Activated CD4-positive, alpha-beta memory T cell treated with anti-CD3 and anti-CD28 coated beads, Interleukin-2, amount 10 ng/mL, durations not matched to agents 7 days and 5 days (primary cell): ENCODE measurements at places on chromosomes 12 and 14.
A peak's percentile ranks its signal among the peaks of the same experiment; 100 is the strongest.

GRCh38 chr12:6604259-6605029 is 2.7 kb downstream of the CHD4 start:
- no peaks in the 10 kb centered on the region for H3K27me3 ChIP-seq
- H3K4me1 ChIP-seq: peaks cover 43% of the 10 kb centered on the region
- H3K4me3 ChIP-seq: no peak overlapping the region
- peaks cover 62% of the 10 kb centered on the region for H3K36me3 ChIP-seq
- DNase-seq: no peak

- DNase-seq: no peak
- H3K27ac ChIP-seq: no peak overlapping the region
- H3K4me1 ChIP-seq: no peaks in the 10 kb centered on the region
- H3K27me3 ChIP-seq: no peaks in the 10 kb centered on the region
- H3K36me3 ChIP-seq: no peaks in the 10 kb centered on the region
Measured at GRCh38 chr12:91179966-91180561, 2.6 kb downstream of the DCN start.

DNA sequence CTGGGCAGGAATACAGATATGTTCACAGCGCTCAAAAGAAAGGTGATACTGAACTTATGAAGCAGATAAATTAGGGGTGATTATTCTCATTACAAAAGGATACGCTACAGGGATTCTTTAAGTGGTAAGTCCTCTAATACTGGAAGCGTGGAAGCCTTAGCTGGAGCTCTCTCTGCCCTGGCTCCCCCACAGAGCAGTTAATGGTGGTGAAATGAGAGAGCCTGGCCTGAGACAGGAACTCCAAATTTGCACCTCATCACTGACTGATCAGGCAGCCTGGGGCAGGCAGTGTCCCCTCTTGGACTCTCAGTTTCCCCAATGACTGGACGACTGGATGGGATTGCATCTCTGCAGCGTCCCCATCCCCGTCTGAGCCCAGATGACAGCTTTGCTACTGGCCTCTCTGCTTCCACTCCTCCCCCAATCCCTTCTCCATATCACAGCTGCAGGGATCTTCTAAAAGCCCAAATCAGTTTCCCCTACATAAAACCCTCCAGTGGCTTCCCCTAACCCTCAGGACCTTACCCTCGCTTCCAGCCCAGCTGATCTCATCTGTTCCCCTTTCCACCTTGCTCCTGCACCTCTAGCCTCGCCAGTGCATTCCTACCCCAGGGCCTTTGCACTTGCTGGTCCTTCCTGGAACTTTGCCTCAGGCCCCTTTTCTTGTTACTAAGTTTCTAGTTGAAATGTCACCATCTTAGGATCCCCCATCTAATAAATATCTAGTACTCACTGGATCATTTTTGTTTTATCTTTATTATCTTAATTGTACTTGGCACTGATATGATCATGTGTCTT is 171.7 kb upstream of the LHX5 start:
- no peak for DNase-seq
- H3K4me3 ChIP-seq: no peak overlapping the region
- no peak overlapping the region for H3K27ac ChIP-seq
- peaks cover 21% of the 10 kb centered on the region for H3K27me3 ChIP-seq
- no peaks in the 10 kb centered on the region for H3K4me1 ChIP-seq

DNA sequence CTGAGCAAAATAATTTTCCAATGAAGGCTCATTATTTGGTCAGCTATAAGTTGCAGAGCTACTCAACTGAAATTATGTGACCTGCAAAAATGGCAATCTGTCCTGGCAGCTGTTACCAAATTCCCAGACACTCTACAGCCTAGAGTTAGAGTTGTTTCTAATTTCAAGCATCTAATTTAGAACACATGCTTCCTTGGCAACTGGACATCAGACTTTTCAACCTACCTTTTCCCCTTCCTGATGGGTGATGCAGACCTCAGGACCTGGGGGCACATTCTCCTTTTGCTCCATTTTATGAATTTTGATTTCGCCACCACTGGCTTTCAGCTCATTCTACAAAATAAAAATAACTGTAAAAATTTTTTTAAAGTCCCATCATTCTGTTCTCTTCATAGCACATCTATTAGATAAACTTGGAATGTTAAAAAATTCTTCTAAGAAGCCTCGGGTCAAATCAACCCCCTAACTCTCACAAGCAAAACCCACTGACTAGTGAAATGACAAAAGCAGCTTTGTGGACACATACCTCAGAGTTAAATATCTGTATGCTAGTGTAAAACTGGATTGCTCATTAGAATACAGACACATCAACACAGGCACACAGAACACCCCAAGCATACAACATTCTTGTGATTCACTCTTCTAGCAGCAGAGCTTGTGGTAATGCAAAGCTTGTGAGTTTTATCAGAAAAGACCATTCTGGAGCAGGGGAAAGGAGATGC is 33.5 kb upstream of the CERS5 start:
- DNase-seq: no peak
- H3K27ac ChIP-seq: no peak overlapping the region
- no peaks in the 10 kb centered on the region for H3K27me3 ChIP-seq
- peaks cover 63% of the 10 kb centered on the region for H3K36me3 ChIP-seq
- no peaks in the 10 kb centered on the region for H3K4me1 ChIP-seq
- H3K4me3 ChIP-seq: no peak overlapping the region

DNA sequence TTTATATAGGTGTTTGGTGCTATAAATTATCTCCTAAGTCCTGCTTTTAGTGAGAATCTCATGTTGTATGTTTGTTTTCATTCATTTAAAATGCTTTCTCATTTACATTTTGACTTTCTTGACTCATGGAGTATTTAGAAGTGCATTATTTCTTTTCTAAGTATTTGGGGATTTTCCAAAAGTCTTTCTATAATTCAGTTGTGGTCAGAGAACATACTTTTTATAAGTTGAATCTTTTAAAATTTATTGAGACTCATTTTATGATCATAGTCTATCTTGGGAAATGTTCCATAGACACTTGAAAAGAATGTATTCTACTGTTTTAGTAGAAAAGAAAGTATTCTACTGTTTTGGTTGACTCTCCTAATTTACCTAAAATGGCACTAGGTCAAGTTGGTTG is 168.2 kb downstream of the AKAP6 start:
- no peak overlapping the region for H3K4me3 ChIP-seq
- no peaks in the 10 kb centered on the region for H3K36me3 ChIP-seq
- H3K27me3 ChIP-seq: peaks cover 3% of the 10 kb centered on the region
- no peaks in the 10 kb centered on the region for H3K4me1 ChIP-seq

DNA sequence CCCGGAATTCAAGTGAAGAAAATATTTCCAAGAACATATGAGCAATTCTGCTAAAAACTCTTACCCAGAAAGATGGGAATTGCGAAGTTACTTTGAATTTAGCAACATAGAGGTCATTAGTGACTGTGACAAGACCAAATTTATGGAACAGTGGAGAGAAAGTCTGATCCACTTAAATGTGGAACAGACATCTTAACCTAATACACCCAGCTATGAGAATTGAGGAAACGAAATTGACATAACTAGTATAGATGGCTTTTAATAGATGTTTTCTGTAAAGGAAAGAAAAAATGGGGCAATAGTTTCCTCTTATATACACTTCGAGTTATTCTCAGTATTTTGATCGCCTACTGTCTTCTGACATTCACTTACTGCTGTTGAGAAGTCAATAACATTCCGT is 4.6 kb downstream of the OVCH1 start:
- H3K27me3 ChIP-seq: peaks cover 16% of the 10 kb centered on the region
- H3K4me1 ChIP-seq: no peaks in the 10 kb centered on the region
- DNase-seq: no peak
- no peak overlapping the region for H3K27ac ChIP-seq
- H3K4me3 ChIP-seq: no peak overlapping the region

DNA sequence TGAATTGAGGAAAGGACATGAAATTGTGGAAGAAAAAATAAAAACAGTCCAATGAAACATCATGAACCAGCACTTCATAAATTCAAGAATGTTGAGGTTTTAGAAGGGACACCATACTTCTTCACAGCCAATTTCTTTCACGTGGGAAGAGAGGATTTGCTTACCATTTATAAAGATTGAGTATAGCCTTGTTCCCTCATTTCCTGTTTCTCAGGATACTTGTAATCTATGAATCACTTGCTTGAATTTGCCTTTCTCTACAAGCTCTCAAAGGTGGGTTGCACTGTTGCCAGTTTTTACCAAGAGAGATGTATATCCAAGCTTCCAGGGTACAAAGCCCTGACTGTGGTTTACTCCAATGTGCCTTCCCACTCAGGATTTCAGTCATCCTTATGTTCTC is 116.1 kb downstream of the DUSP6 start:
- peak overlapping the region; percentile 91 for H3K27ac ChIP-seq
- H3K4me3 ChIP-seq: no peak overlapping the region
- no peak for DNase-seq
- no peaks in the 10 kb centered on the region for H3K27me3 ChIP-seq
- peaks cover 80% of the 10 kb centered on the region for H3K4me1 ChIP-seq
